Dorsolateral prefrontal cortex (tissue), 122 donors: ENCODE measurements at places on chromosomes 7 and 10. TPM values are rescaled to one million over a fixed set of nuclear protein-coding genes. Genes with fewer than 3 reads are reported as not detected.
A peak's percentile ranks its signal among the peaks of the same experiment; 100 is the strongest.

DNA sequence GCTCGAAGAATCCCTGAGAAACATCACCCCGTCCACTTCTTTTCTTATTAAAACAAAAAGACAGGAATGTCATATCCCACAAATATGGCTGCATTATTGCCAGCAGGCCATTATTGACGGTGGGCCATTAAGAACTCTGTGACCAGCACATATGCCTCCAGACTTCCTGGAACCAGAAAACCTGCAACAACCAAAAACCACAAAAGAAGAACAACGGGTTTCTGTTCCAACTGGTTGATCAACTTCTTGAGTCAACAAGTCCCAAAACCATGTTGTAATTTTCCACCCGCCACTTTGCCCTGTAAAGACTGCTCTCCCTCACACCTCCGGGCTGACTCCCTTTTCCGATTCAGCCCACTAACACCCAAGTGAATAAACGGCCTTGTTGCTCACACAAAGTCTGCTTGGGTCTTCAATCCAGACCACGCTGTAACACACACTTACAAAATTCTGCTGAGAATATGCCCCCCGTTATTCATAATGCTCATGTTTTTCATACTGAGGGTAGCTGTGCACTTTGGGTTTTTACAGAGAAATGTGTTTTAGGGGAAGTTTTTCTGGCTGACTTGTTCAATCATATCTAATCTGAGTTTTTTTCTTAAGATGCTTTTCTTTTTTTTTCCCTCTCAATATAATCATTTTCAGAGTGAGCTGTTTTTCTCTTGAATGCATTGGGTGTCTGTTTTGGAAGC, 20.7 kb downstream of the ZNF107 start:
- DNase-seq: no peak

DNA sequence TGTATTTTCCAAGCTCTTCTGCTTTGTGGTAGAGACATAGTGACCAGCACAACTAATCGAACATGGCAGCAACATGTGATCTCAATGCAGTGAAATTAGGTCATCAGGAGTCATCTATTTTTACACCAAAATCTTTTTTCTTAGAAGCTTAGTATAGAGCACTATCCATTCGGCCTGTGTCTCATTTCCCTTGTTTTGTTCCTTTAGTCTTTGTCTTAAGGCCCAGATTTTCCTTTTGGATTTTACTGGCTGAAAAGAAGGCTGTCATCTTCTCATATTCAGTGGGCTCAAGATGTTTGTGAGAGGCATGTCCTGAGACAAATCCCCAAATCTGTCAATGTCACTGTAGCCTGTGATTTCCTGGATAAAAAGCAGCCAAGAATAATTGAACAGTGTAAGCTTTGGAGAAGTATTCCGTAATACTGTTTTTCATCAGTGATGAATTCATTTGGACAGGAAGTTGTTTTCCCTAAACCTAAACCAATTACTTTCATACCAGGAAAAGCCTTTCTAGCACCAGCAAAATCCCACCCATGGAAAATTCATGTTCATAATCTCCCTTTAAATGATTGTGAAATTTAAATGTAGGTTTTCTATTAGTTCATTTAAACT, 55.2 kb downstream of the MAGI2 start:
- DNase-seq: no peak

DNA sequence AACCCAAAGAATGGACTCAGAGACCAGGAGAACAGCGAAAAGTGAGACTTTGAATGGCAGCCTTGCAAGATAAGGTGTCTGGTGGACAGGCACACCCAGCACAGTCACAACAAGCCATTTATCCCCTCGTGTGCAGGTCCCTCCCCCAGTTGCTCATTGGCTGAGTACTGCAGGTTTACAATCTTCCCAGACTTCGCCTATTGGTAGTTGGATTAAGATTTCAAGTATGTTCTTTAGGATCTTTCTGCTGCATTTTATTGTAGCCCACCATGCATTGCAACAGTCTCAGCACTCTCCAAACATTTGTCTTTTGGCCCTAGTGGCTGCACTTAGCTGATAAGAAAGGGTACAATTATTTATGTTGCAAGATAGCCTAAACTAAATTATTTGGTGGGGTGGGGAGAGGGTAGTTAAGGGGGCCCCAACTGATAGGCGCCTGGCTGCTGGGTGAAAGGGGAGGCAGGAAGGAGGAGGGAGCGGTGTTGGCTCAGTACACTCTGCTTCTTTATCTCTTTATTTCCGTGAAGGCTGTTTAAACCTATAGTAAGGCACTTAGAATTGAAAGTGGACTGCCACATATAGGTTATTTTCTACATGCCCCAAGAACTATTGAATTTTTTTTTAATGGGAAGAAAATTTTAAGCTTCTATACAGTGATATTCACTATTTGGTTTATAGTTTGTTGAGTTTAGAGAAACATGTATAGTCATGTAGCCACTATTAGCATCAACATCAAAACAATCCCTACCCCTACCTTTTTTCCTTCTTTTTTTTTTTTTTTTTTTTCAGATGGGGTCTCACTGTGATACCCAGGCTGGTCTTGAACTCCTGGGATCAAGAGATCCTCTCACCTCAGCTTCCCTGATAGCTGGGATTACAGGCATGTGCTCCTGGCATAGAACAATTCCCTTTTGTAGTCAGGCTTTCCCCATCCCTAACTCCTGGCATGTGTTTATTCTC, 54.2 kb downstream of the GUSB start:
- DNase-seq: no peak

DNA sequence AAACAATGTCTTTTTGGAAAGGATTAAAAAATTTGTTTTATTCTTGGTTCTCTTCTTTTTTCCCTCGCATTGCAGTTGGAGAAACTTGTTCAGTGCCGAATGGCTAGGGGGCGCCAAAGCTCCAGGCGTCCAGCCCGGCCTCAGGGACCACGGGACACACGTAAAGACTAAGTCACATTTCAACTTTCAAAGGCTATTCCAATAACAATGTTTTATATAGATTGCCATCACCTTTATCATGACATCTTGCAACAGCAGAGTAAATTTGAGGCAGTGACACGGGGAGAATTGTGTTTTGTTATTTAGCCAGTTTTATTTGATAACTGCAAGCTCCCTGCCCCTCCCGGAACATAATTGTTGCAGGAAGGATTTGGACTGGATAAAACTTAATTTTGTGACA, 2.2 kb upstream of the IGFBP3 start:
- peak; percentile 75 for DNase-seq

Gene BTBD16
- total RNA-seq: 2.0 TPM

Gene TRPV5
- 3.0 TPM for total RNA-seq

Gene TBC1D12
- 30.9 TPM for total RNA-seq
